ENCODE measurements at places on chromosomes 5 and 9.
A peak's percentile ranks its signal among the peaks of the same experiment; 100 is the strongest.

- DNase-seq: no peak
Measured at GRCh38 chr5:133883916-133884315, 84.5 kb downstream of the C5orf15 start.

DNA sequence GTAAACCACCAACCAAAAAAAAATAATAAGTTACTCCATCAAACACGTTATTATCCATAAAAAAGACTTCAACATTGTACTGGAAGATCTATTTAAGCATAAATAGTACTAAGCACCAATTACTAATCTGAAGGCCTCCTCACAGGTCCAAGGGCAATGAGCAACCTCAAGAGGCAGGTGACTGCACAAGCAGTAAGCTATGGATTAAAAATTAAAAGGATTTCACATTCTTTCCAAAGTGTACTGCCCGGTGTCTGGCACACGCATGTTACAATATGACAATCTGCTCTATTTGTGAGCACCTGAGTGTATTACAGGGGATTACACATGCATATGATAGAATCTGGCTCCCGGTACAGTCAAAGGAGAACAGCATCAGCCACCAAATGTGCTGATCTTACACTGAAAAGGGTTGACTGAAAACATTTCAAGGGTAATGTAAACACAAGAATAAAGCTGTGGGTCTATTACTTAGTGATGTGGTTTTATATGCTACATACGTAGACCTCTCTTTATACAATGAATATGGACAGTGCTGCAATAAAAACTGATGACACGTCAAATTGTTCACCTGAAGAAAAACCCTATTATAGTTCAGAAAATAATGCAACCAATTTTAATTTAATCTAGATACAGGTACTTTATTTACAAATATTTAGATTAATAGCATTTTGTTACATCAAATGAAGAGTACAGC is 22.8 kb downstream of the RAB14 start:
- DNase-seq: no peak

GRCh38 chr9:136225366-136225747 is 20.3 kb downstream of the QSOX2 start:
- DNase-seq: no peak

DNA sequence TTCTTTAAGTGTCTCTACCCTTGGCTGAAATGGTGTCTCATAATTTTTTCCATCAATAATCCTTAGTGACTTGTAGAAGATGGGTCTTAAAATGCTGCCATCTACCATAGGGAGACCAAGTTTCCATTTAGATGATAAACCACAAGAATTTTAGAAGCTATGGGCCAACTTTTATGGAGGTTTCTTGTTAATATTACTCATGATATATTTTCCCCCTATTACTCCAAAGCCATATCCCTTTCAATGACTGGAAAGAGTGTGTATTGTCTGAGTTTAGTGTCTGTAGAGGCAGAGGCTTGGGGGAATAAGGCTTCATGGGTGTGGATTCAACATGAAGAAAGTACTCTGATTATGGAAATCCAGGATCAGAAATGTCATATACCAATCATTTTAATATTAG is 507.3 kb upstream of the TNC start:
- no peak for DNase-seq

- DNase-seq: no peak
Measured at GRCh38 chr5:42587096-42587723, 164.0 kb downstream of the GHR start.

GRCh38 chr9:87109231-87109631 is 161.9 kb upstream of the GAS1 start:
- DNase-seq: no peak

- DNase-seq: no peak
Measured at GRCh38 chr9:126146254-126147145, 180.1 kb upstream of the MVB12B start.

DNA sequence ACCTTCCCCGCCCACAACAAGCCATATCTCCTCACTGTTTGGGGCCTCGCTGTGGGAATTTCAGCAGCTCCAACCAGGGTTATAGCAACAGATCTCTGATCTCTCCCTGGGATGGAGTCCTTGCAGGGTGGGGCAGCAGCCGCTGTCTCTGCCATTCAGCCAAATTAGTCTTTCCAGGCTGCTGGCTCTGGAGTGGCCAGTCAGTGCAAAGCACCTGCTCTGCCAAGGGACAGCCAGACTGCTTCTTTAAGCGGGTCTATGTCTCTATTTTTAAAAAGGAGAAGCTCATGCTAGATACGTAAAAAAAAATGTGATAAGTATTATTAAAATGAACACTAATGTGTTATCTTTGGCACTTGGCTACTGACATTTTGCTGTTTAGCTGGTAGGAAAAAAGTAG is 380.2 kb downstream of the CDH10 start:
- no peak for DNase-seq

- peak; percentile 75 for DNase-seq
Measured at GRCh38 chr9:16236882-16237281, 633.6 kb downstream of the BNC2 start.

GRCh38 chr5:73908846-73909245 is 282.9 kb downstream of the ARHGEF28 start:
- DNase-seq: no peak

GRCh38 chr5:165834891-165835290 is 2329.5 kb downstream of the MAT2B start:
- no peak for DNase-seq

DNA sequence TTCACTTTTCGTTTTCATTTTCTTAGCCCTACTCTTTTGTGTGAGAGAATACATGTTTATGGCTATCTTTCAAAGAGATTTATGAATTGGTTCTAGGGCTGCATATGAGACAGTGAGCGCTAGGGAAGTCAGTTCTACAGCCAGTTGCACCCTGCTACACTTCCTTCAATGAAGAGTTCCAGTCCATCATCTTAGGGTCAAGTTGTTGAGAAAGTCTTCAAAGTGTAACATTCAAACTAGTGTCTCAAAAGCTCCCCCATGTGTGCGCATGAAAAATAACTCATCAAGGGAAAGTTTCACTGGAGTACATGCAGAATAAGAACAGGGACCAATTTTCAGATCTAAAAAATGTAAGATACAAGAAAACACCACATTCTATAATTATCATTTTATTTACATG is 317.2 kb downstream of the DEPDC1B start:
- peak; percentile 5 for DNase-seq

DNA sequence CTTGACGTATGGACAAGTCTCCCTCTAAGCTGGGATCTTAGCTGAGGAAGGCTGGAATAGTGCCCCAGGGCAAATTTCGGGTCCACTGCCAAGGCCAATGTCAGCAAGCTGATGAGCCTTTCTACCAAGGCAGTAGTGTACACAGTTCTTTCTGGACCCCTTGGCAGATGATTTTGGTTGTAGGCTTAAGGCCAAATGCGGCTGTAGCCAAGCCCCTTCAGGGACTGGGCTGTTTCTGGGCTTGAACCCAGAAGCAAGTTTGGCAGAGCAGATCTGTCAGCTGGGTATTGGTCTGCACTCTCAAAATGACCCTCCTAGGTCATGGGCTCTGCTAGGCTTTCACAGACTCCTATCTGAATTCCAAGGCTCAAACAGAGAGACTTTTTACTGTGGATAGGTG is 121.6 kb downstream of the ADAMTSL1 start:
- no peak for DNase-seq

- no peak for DNase-seq
Measured at GRCh38 chr9:129446828-129447550, 173.9 kb downstream of the C9orf50 start.

DNA sequence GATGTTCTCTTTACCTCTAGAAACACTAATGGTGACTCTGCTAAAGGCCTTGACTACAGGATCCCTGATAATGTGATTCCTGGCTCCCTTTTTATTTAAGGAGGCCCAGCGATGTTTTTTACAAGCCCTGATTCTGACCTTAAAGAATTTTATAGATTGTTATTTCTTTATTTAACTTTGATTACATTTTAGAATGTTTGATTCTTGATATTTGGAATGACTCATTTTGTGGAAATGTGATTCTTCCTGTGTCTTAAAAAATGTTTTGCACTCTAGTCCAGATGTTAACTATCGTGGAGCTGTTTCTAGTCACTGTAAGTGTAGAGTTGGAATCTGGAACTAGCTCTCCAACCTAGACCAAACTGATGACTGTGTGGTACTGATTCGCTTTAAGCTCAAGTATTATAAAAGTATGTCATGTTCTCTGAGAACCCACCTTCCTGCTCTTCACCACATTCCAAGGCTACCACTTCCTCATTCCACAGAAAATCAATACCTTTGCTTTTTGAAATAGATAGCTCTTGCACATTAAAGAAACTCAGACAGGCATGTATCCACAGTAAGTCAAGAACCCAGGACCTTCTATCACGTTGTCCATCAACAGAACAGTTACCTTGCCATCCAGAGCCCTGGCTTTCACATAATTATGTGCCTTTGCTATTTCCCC is 65.2 kb downstream of the JMY start:
- peak; percentile 36 for DNase-seq

DNA sequence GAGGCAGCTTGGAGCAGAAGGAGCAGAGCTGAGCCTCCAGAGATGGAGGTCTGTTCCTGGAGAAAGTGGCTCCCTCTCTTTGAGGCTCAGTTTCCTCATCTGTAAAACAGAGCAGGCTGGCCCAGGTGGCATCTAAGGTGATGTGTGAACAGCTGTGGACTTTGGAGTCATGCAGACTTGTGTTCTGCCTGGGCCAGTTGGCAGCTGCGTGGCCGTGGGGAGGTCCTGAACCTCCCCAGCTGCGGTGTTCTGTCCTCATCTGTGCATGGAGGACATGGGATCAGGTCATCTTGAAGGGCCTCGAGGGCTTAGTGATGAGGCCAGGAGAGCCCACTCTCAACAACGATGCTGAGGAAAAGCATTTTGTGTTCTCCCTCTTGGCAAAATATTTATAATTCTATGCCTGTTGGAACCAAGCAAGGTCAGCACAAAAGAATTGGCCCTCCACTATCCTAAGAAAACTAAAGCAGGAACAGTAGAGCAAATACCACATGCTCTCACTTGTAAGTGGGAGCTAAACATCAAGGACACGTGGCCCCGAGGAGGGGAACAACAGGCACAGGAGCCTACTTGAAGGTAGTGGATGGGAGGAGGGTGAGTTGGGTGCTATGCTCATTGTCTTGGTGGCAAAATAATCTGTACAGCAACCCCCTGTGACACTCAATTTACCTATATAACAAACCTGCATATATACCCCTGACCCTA is 63.2 kb upstream of the COL15A1 start:
- no peak for DNase-seq

- no peak for DNase-seq
Measured at GRCh38 chr5:166834246-166834645, 1457.2 kb upstream of the WWC1 start.

- DNase-seq: no peak
Measured at GRCh38 chr9:126702151-126703001, 88.6 kb downstream of the LMX1B start.

DNA sequence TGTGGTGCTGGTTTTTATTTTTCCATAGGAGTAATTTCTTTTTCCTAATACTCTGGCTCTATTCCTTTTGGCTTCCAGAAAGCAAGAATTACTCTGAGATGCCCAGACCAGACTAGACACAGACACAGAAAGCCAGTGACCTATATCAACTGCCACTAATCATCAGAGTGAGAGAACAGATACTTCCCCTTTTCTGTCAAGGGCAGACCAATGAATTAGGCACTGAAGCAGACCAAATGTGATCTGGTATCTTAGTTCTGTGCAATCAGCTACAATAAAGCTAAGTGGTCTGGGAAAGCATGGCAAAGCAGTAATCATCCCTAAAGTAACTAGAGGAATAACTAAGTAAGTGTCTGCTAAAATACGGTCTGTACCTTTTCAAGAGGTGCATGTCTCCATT is 239.1 kb downstream of the ELAVL2 start:
- no peak for DNase-seq

DNA sequence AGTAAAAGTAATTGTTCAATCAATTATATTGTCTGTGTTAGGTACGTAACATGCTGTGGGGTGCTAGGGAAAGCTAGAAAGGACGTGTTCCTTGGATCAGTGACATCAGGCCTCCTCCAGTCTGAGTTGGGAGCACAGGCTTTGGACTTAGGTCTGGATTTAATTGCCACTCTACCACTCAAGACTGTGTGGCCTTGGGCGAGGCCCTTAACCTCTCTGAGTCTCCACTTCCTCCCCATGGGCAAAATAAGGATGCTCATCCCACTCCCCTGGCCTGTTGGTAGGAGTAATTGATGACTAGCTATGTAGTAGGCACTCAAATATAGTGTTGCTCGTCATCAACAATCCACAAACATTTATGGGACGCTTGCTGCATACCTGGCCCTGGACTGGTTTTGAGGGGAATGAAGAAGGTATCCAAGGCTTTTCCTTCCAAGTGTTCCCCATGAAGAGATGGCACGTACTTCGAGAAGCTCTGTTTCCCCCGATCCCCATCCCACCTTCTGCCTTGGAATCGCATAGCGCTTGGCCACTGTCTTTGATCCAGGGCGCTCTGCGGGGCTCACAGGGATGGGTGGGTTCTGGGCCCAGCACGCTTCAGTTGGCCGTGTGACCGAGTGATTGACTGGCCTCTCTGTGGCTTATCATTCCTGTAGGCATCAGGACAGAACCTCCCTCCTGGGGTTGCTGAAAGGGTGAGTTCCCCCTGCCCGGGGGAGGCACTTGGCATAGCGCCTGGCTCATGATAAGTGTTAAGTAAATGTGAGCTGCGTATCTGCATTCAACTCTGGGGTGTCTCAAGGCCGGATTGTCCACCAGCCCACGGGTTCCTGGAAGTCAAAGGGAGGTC is 8.1 kb downstream of the FGF18 start:
- DNase-seq: no peak

DNA sequence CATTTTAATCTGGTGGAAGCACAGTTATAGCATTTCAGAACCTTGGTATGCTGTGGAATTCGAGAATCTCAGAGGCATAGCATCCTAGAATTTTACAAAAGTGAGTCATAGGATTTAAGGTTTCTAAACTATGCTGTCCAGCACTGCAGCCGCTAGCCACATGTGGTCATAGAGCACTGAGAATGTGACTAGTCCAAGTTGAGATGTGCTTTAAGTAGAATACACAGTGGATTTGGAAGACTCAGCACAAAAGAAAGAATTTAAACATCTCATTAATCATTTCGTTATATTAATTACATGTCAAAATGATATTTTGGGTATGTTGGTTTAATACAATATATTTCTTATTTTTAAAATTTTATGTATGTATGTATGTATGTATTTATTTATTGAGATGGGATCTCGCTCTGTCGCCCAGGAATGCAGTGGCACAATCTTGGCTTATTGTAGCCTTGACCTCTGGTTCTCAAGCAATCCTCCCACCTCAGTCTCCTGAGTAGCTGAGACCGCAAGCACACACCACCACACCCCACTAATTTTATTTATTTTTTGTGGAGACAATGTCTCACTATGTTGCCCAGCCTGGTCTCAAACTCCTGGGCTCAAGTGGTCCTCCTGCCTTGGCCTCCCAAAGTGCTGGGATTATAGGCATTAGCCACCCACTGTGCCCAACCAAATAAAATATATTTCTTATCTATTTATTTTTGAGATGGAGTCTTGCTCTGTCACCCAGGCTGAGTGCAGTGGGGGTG is 20.4 kb upstream of the RPS14 start:
- DNase-seq: peak; percentile 98

DNA sequence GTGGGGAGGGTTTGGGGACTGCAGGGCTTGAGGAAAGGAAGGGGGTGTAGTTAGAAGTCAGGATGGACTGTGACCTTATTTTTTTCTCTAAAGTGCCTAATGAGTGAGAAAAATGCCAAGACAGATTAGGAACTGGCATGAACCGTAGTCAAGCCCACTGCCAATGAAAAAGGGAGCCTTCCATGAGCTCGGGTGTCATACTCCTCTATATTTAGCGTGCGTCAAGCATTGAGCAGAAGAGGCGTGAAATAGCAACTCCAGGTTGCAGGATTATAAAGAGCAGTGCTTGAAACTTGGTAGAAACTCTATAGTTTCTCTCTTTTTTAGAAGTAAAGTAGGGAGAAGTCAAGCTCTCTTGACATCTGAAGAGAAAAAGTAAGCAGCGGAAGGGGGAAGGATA is 1.8 kb downstream of the SGCD start:
- DNase-seq: no peak

GRCh38 chr5:141518618-141519015 is 29.7 kb downstream of the PCDHGC5 start:
- DNase-seq: no peak
